Thoracic aorta (tissue), 2 donors: ENCODE measurements at places on chromosomes 6 and 20.

DNA sequence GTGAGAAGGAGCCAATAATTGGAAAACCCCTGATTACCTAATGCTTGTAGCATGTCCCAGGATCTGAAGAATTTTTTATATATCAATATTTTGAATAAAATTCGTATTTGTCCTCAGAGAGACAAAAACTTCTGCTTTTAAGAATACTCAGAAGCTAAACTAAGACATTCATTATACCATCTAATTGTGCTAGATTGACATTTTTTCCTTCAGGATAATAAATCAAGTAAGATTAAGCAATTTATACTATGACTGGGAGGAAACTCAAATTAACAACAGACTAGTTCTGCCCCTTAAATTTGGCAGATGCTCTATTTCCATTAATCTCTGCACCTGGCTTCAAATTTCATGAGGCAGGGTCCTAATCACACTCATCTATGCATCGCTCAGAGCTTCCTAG, 291.4 kb downstream of the PLCB1 start:
- no peak for DNase-seq

DNA sequence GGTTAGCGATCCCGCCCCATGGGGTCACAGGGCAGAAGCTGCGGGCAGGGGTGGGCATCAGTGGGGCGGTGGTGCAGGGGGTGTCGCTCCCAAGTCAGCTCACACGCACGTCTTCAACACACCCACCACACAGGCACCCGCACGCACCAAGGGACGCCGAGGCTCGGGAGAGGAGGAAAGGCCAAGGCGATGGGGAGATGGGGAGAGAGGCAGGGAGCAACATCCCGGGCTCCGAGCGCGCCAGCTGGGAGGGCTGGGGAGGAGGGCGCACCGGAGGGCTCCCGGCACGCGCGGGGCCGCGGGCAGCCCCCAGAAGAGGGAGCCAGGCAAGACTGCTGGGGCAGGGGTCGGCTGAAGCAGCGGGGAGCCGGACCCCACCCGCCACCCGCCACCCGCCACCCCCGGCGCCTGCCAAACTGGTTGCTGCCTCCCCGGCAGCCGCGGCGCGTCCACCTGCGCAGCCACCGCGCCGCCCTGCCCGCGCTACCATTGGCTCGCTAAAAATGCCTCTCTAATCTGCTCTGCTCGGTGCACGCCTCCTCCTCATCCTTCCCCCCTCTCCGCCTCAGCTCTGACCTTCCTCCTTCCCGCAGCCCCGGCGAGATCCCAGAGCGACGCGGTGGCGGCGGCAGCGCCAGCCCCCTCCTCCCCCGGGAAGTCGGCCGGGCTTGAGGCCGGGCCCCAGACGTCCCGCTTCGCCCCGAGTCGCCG, at the start of gene PACSIN1:
PACSIN1 (plus strand) TSS at position 546 of the 711 bp plus-strand sequence. CDS start 60,230 bp downstream, outside the sequence.
- no peak for DNase-seq

DNA sequence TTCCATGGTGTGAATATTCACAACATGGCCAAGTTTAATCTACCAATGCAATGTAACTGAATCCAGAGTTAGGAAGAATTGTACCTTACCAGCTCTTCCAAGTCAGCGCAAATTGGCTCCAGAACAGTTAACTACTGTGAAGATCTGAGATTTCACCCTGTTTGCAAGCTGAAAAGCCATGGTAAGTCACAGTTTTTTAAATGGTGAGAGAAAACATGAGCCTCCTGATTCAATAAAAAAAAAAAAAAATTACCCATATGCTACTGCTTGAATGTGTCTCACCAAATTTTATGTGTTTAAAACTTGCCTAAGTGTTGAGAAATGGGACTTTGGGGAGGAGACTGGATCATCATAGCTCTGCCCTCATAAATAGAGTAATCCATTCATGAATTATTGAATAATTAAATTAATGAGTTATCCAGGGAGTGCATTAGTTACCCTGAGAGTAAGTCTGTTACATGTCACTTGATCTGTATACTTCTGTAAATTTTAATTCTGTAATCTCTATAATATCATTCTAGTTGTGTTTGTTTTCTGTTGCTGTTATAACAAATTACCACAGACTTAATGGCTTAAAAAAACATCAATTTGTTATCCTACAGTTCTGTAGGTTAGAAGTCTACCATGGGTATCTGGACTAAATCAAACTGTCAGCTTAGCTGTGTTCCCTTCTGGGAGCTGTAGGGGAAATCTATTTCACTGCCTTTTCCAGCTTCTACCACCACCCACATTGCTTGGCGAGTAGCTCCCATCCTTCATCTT, 1355.9 kb downstream of the GRIK2 start:
- no peak for DNase-seq

DNA sequence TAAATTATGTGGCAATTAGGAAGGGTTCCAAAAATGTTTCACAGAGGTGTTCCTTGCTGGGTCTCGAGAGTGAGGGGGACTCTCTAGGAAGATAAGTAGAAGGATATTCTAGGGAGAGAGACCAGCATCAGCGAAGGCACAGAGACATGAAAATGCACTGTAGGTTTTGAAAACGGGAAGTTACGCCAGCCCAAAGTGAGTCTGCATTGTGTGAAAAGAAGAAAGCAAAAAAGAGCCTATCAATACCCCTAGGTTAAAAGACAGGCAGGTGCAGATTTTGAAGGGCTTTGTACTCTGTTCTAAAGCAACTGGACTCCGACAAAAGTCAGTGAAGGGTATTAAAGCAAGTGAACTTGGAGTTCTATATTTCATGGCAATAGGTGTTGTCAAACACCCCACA, 25.7 kb upstream of the MRAP2 start:
- no peak for DNase-seq

GRCh38 chr6:156174031-156174890, 602.9 kb upstream of the ARID1B start:
- no peak for DNase-seq

DNA sequence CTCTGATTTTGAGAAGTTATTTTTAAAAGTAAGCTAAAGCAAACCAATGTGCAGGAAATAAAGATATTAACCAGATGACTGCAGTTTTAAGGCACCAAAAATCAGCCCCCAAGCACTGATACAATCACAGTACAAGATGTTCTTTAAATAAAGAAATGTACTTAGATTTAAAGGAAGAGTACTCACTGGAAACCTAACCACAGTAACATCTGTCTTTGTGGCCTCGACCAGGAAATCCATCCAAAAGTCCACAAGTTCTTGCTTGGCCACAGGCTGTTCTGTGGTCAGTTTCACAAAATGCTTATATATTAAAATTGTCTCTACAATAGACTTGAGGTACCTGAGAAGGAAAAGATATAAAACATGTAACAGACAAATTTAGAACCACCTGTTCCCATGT, 105.9 kb upstream of the MAP7 start:
- no peak for DNase-seq

DNA sequence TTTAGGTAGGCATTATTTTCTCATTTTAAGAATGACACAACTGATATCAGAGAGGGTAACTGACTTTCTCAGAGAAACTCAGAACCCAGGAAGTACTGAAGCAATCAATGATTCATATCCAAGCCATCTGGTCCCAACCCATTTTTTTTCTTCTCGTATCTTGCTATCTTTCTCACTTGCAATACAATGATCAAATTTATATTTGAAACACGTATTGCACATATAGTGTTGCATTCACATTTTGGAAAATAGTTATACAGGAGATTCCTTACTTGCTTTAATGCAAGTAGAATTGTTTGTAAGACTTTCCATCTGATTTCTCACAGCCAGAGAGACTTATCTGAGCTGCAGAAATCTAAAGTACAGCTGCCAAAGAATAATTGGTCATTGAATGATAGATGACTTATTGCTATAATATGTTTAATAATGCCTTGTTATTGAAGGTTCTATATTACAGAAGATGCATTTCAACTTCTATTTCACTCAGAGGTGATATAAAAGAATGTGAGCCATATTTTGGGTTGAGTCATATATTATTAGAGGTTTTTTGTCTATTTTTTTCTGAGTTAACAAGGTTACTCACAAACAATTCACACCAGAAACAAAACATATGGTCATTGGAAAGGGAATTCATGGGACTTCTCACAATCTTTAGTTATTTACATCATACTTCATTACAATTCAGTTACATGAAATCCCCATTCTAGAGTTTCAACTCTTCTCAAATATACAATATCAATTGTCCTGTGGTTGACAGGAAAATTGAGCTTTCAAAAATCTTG, 337.5 kb upstream of the CITED2 start:
- DNase-seq: no peak

DNA sequence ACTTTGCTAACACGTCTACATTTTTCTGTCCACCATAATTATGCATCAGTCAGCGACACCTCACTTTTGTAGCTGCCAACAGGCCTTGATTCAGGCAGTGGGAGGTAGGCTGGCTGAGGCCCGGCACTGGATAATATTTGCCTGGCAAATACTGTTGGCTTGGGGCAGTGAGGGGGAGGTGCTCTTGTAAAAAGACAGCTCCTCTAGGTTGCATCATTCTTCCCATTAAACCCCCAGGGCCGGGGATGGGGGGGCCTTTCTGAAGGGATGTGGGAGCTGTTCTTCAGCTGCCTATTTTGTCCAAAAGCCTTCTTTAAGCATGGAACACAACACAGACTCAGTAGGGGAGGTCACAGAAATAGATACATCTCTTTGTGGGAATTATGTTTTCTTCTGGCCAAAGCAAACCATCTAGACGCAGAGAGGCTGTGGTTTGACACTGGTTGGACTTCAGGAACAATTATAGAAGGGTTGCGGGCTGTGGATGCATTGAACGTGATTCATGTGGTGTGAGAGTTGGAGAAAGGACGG, 338.3 kb upstream of the NT5E start:
- DNase-seq: no peak

- no peak for DNase-seq
These were observed 8.4 kb upstream of the STK35 start for GRCh38 chr20:2093159-2093781.

- DNase-seq: no peak
These were observed 121.2 kb downstream of the INSM1 start for GRCh38 chr20:20489054-20489453.

DNA sequence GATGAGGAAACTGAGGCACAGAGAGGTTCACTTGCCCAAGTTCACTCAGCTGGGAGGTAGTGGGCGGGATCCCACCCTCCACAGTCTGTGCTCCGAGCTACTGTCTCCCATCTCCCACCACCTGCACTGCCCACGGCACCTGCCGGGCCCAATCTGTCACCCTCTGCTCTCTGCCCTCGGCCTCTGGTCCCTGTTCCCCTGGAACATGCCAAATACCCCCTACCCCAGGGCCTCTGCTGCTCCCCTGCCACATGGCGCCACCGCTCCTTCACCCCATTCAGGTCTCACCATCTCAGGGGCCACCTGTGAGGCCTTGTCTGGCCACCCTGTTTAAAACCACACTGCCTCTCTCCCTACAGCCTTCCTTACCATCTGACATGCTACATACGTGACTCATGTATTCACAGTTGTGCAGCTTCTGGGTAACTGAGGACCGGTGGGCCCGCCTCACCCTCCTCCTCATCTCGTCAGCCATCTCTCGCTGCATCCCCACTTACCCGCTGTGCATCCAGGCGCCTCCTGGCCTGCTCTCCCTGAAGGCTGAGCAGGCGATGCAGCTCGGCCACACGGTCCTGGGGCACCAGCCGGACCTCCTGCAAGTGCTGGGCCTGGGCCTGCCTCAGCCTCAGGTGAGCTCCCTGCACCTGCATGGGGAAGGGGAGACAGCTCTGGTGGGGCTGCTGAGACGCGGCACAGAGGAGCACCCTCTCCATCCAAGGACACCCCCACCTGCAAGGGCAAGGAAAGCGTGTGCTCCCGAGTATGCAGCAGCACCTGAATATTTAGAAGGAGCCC, 50.6 kb downstream of the GINS1 start:
- no peak for DNase-seq

- no peak for DNase-seq
These were observed 917.8 kb upstream of the ADGRB3 start for GRCh38 chr6:67717281-67717680.

GRCh38 chr6:25257686-25258348, 21.4 kb upstream of the CARMIL1 start:
- no peak for DNase-seq

- DNase-seq: no peak
These were observed 9.9 kb upstream of the TFB1M start for GRCh38 chr6:155324172-155324571.

GRCh38 chr6:141752677-141753076, 380.0 kb upstream of the GJE1 start:
- DNase-seq: no peak

DNA sequence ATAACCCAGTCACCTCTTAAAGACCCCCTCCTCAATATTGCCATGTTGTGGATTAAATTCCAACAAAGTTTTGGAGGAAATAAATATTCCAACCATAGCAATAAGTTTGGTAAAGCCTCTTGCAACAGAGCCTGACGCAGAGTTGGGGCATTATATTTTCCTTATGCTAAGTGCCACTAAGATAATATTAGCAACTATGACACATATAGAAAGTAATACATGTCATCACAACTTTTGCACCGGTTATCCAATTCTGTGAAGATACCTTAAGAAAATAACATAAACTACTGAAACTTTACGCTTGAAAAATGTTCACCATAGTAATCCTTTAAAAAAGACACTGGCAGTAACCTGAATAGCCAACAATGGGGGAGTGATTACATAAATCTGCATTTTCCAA, 52.2 kb upstream of the TRERF1 start:
- DNase-seq: no peak

GRCh38 chr6:131688286-131688685, 12.9 kb downstream of the OR2A4 start:
- DNase-seq: no peak

GRCh38 chr6:160428818-160429619, 80.8 kb downstream of the SLC22A3 start:
- DNase-seq: no peak

- no peak for DNase-seq
These were observed 25.8 kb upstream of the SLC16A10 start for GRCh38 chr6:111061508-111061907.

DNA sequence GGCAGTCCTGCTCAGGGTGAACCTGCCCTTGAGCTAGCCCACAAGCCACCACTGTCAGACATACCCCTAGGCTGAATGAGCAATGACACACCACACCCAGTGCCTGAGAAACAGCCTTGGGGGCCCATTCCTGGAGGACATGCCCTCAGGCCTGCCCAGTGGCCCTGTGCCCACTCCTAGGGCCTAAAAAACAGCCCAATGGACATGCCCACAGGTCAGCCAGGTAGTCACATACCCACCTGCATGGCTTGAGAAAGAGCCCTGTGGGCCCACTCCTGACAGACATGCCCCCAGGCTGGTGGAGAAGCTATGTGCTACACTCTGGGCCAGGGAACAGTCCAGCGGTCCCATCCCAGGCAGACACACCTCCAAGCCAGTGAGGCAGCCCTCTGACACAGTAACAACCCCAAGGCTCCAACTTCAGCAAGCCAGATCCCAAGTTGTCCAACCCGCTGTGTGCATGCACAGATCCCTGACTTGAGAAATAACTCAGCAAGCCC, 491.1 kb downstream of the KIF16B start:
- DNase-seq: no peak

- DNase-seq: no peak
These were observed 75.1 kb downstream of the ADGRG6 start for GRCh38 chr6:142376800-142377496.
